Ecto neural progenitor cell (in vitro differentiated cells): ENCODE measurements at places on chromosomes 7 and 10.

DNA sequence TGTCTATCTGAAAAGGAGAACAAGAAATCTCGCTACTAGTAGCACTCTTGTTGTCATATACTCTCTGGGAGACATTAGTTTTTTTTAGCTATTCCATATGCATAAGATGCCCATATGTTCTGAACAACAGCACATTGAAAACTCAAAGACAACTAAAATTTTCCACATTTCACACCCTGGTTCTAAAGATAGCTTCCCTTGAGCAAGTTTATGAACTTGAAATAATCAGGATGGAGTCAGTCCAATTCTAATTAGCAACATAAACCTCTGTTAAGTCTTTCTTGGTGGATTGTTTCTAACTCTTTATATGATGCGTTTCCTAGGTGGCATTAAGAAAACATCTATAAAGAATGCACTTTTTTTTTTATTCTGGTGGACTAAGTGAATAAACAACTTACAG is 1095.3 kb downstream of the GRM8 start:
- no peak for DNase-seq

DNA sequence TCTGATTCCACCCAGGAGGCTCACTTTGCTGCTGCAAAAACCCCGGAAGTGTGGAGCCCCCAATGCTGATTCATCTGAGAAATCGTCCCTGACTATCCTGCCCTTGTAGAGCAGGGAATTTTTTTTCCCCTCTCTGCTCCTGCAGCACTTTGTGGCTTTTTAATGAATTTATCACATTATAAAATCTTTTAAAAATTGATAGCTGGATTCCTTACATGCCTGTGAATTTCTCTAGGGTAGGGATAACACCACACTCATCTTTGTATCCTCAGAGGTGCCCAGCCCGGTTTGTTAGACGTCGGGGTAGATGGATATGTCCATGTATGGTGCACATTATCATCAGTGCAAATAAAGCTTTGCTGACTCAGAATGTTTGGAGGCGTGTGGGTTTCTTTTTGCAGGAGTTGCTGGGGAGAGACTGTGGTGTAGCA is 185.7 kb downstream of the STK31 start:
- DNase-seq: no peak

DNA sequence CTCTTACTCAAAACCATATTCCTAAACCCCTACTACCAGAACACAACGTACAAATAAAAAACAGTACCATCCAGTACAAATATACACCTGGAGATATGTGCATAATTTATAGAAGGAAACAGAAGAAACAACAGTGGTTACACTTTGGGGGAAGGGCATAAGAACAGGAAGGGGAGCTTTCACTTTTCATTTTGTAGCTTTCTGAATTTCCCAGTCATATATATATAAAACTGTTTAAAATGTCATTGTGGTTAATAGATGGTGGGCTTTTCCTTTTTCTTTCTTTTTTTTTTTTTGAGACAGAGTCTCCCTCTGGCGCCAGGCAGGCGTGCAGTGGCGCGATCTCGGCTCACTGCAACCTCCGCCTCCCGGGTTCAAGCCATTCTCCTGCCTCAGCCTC is 47.2 kb downstream of the MALSU1 start:
- DNase-seq: no peak

GRCh38 chr10:58667658-58668310 is 155.1 kb downstream of the BICC1 start:
- DNase-seq: no peak

- DNase-seq: no peak
Measured at GRCh38 chr7:19815546-19815945, 42.1 kb upstream of the TMEM196 start.

GRCh38 chr7:117630501-117630900 is 150.7 kb downstream of the CFTR start:
- no peak for DNase-seq

DNA sequence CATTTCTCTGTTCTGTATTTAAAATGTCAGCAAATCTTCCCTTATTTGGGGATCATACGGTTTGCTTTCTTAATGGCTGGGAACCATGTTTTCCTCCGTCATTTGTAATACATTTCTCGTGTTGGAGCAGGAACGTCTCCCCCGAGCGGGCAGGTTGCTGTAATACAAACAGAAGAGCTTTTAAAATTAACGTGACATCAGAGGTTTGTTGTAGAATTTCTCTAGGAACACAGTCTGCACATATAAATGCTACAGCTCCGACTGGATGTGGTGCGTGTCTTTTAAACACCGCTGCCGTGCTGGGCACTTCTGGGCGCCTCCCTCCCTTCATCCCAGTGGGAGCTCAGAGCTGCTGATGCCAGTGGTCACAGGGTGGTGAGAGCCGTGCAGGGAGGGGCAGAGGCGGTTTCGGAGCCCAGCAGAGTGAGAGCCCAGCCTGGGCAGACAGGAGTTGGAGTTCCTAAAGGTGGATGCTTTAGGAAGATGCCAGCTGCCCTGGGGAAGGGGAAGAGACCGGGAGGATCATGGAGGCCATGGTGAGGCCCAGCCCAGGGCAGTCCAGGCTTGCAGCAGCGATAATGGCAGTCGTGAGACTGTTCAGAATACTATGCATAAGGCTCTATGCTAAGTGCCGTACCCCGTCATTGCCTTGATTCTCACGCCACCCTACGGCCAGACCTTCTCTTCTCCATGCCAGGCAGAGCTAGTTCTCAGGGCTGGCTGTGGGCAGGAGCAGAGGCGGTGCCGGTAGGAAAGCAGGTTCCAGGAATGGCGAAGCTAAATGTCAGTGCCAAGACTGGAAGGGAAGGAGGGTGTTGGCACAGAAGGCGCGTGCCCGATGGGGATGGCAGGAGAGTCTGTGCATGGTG is 96.2 kb downstream of the GLRX3 start:
- DNase-seq: peak; percentile 21

DNA sequence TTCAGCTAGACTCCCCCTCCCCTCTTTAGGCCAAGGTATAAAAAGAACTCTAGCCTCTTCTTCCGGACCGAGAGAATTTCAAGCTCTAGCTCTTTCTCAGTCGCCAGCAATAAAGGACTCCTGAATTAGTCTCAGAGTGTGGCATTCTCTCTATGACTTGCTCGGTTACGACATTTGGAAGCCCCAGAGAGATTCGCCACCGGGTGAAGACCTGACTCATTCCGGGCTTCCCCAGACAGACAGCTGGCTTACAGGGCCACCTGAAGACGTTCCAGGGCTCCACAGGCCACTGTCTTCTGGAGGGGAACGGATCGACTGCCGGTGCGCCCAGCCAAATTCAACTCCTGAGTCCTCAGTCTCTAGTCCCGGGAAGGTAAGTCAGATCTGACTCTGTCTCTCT is at the start of gene AKR1B15:
Gene AKR1B15, plus strand, starts transcription at position 234 of the 400 bp plus-strand sequence. CDS start 15,510 bp downstream, outside the sequence.
- no peak for DNase-seq

DNA sequence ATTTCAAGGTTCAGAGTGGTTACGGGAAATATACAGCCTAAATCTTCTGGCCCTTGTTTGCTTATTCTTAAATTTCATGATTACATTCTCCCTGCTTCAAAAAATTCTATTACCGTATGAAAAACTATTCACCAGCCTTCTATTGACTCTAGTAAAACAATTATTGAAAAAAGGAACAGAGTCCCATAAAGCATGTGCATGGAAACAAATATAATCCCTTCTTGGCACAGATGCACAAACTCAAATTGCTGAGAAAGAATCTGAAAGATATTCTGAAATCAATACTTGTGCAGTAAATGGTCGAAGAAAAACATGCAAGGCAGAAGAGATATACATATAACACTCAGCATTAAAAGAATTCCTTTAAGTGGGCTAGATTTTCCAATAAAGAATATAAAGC is 83.6 kb downstream of the LRRN3 start:
- DNase-seq: no peak

GRCh38 chr7:32890793-32891042 is 842 bp downstream of the KBTBD2 start:
- no peak for DNase-seq

DNA sequence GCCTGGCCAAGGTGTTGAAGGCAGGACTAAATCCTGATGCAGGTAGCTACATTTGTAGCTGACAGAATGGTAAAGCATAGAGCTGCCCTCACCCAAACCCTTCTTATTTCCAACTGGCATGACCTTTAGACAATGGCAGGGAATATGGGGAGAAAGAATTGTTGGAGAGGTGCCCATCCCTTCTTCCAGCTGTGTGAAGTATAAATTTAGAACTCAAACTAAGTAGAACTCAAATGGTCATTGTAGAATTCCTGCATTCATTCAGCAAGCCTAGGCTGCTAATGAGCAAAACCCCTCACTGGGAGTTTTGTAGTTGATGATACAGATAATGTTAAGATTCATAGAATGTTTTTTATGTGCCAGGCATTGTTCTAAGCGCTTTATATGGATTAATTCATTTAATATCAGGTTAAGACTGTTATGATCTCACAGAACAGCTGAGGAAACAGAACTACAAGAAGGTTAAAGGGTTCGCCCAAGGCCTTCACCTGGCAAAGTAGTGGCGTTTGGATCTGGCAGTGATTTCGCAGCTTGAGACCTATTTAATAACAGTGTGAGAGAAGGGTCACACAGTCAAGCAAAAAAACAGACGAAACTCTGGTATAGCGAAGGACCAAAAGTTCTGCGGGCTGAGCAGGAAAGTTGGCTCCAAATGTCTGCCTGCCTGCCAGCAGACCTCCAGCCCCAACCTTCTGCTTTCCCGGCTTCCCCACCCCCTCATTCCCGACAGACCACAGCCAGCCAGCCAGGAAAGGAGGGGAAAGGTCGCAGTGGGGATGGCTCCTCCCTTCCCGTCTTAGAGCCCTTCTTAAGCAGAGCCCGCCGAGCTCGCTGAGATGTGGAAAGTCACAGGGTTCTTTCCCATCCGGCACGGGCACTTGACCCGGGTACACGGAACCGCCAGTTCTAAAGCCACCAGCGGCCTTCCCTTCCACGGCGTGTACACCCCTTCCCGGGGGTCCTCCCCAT is 1.6 kb upstream of the HILPDA start:
- DNase-seq: peak; percentile 88

DNA sequence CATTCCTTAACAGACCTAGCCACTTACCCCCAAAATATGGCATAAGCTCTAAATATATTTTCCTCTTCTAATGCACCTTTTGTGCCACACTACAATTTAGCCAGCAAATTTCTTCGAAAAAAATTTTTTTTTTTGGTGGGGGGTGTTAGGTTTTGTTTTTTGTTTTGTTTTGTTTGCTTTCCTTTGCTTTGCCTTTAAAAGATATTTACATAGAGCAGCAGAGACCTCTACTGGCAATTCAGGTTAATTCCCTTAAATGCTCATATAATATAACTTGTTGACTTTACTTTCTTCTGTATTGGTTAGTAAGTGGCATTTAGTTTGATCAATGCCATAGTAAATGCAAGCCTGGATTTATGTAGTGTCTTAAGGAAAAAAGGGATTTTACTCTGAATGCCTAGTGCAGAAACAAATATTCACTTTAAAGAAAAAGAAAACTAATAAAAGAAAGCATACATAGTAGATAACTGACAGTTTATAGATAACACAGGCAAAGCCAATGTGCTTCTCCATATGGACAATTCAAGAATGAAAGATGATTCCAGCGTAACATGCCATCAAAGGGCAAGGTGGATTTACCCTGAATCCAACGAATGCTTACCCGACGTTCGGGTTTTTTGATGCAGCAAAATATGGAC is 1250.6 kb downstream of the GATA3 start:
- no peak for DNase-seq

DNA sequence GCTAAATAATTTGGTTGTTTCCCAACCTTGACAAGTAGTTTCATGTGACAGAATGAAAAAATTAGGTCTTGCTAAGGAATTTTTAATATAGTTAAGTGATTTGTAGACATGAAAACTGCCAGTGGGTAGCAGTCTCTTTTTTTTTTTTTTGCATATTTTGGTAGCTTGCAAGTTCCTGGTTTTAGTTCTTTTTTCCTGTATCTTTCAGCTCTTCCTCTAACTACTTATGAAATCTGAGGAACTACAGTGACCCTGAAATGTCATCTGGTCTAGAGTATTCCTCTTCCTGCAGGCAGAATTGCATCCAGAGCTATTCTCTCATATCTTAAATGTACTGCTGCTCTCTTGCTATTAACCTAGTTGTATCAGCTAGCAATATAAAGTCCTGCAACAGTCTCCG is 160.4 kb downstream of the HDAC9 start:
- no peak for DNase-seq

- DNase-seq: no peak
Measured at GRCh38 chr10:65779985-65780384, 1145.9 kb upstream of the LRRTM3 start.

GRCh38 chr10:59388671-59388976 is 26.3 kb upstream of the FAM13C start:
- DNase-seq: no peak

GRCh38 chr7:73828107-73828803 is 2.5 kb upstream of the CLDN4 start:
- DNase-seq: no peak

- no peak for DNase-seq
Measured at GRCh38 chr7:69609541-69610373, 11.5 kb downstream of the AUTS2 start.

DNA sequence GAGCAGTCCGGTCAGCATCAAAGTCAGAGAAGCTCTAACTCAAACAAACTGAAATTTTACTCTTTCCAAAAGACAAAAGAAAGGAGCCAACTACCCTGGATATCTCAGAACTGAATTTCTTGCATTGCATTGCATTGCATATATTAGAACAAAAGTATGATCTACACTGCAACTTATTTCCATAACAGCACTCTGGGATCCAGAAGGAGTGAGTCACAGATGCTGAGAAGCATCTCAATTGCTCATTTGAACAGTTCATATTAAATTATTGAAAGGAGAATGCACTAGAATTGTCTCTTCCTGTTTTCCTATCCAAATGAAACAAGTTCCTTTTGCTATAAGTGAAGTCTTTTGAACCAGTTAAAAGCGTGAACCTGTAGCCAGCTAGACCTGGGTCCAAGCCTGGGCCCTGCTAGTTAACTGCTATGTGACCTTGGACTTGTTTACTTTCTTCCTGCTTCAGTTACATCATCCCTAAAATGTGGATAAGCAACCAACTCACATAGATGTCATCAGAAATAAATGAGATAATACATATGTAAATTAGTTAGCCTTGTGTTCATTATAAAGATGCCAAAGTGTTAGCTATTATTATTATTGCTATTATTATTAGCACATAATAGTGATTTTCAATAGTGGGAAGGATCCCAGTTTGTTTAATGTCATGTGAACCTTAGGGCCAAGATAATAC is 184.1 kb downstream of the CREB5 start:
- no peak for DNase-seq
